ENCODE measurements at places on chromosomes 3 and 15.

GRCh38 chr3:188594139-188594538 is 440.2 kb downstream of the LPP start:
- no peak for DNase-seq

- DNase-seq, result no peak
These were observed 19.0 kb downstream of the SYNM start for GRCh38 chr15:99123713-99124451.

GRCh38 chr15:97597801-97598200 is 362.7 kb upstream of the ARRDC4 start:
- DNase-seq, result no peak

GRCh38 chr15:50493625-50494024 is 52.8 kb downstream of the USP50 start:
- no peak for DNase-seq

DNA sequence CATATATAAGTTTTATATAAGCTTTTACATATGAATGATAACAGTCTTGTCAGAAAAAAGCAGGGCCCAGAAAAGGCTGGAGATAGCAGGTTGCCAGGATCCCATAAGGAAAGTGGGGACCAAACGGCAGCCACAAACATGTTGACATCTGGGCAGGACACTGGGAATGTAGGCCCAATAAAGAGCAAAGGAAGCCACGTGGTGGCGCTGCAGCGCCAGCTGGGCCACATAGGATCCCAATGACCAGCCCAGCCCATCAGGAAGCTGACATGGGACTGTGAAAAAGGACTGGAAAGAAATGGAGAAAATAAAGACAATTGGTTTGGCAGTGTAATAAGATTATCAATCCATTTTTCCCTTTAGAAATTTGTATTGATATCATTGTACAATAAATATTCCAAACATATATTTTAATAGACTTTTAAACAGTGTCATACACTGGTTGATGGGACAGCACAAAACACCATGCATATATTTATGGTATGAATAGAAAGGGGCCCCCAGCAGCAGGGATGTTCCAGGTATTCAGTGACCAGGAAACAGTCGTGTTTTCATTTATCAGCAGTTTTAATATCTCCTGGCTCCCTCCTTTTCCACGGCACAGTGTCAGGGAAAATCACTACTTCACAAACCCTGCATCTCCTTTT is 89.0 kb upstream of the STRIT1 start:
- DNase-seq, result no peak

DNA sequence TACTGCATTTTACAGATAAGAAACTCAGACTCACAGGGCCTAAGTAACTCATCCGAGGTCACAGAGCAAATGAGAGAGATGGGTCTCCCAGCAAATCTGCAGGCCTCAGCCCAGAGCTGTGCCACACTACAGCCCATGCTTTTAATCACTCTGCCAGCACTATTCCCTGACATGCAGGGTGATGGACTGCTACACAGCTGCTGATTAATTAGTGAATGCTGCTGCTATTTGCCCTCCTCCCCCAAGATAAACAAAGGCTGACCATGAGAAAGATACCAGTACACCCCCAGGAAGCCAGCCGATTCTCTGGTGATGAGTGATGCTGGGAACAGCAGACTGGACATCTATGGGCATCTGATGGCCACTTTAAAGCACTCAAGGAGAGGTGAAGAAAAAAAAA is 39.3 kb downstream of the RFTN1 start:
- DNase-seq, result no peak

GRCh38 chr3:183114384-183115178 is 15.3 kb upstream of the MCCC1 start:
- no peak for DNase-seq

GRCh38 chr15:57646087-57646486 is 54.4 kb downstream of the MYZAP start:
- no peak for DNase-seq

Data from T-helper 2 cell (primary cell).